GM23248 (cell line): ENCODE measurements at places on chromosomes 4 and X.

DNA sequence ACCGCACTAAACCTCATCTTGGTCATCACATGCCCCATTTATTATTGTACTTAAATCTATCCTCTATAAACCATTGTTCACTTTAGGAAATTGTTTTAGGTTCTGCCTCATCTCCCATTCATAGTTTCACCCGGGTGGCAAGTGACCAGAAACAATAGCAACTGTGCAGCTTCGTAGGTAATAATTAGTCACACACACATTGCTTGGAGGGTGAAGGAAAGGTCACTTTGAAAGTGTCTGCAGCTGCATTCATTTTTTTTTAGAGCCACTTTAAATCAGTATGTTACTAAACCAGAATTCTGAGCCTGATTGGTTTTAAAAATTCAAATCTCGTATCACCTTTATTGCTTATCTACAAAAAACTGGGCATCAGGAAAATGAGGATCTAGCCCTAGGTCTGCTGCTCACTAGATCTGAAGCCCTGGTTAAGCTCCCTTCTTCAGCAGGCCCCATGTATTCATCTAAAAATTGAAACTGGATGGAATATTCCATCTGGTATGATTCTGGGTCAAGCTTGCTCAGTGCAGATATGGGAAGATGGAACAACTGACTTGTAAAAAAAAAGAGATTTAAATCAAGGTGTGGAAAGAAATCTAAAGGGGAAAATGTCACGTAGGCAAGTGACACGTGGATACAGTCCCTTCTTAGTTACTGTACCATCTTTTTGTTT lies 62.4 kb downstream of the LIMCH1 start:
- H3K27ac ChIP-seq = no peak overlapping the region
- DNase-seq = peak; percentile 45
- H3K4me1 ChIP-seq = peaks cover 4% of the 10 kb centered on the region; the same call in 1 of the 2 replicates
- H3K4me3 ChIP-seq = no peak overlapping the region

DNA sequence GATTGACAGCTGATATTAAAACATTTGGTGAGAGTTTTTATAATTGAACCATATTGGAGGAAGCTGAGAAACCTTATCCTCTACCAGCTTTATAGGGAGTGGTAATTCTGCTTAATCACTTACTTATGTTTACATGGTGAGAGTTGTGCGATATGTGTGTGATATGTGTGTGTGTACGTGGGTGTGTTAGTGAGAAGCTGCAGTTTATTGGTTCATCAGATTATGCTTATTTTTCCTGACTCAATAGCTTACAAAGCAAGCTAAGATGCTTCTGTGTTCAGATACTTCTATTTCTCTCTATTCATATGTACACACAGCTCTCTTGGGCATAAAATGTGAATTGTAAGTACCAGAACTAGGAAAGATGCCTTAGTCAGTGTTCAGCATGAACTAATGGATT lies 343.7 kb downstream of the GRIA2 start:
- no peaks in the 10 kb centered on the region for H3K27me3 ChIP-seq
- no peak for DNase-seq
- H3K4me1 ChIP-seq = no peaks in the 10 kb centered on the region
- H3K27ac ChIP-seq = no peak overlapping the region
- no peaks in the 10 kb centered on the region for H3K36me3 ChIP-seq

DNA sequence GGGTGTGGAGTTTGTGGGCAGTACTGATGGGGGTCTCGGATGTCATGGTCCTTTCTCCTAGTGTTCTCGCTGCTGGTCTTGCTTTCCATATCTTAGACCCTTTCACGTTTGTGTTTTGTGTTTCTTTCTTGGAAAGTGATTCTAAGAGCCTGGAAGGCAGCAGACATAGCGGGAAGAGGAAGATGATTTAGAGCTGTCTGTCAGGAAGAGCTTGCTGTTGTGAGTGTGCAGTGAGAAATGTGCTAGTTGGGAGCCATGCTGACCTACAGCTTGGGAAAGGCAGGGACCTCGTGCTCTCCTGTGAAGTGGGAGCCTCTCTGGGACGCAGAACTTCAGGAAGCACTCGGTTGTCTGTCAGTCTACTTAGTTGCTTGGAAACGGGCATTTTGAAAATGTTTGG lies 122.2 kb downstream of the ZNF518B start:
- H3K4me1 ChIP-seq = peaks cover 23% of the 10 kb centered on the region
- no peak for DNase-seq
- no peak overlapping the region for H3K4me3 ChIP-seq
- no peak overlapping the region for H3K27ac ChIP-seq
- no peaks in the 10 kb centered on the region for H3K36me3 ChIP-seq
- H3K27me3 ChIP-seq = no peaks in the 10 kb centered on the region

- H3K36me3 ChIP-seq = no peaks in the 10 kb centered on the region
- H3K4me1 ChIP-seq = no peaks in the 10 kb centered on the region
- H3K27me3 ChIP-seq = no peaks in the 10 kb centered on the region
Observed at GRCh38 chrX:77962068-77962902, 7.2 kb downstream of the PGAM4 start.

GRCh38 chr4:86670756-86671155 lies 76.6 kb downstream of the PTPN13 start:
- H3K36me3 ChIP-seq = 0 out of 2 replicates have a peak, but pooled peaks cover 9% of the 10 kb centered on the region
- no peak overlapping the region for H3K27ac ChIP-seq
- H3K4me1 ChIP-seq = peaks cover 5% of the 10 kb centered on the region
- peak; percentile 76 for DNase-seq
